Stimulated activated CD4-positive, alpha-beta T cell treated with anti-CD3 and anti-CD28 coated beads, Interleukin-2, amount 100 ng/mL, for 24 hours (primary cell): ENCODE measurements at places on chromosomes 16 and 17.

DNA sequence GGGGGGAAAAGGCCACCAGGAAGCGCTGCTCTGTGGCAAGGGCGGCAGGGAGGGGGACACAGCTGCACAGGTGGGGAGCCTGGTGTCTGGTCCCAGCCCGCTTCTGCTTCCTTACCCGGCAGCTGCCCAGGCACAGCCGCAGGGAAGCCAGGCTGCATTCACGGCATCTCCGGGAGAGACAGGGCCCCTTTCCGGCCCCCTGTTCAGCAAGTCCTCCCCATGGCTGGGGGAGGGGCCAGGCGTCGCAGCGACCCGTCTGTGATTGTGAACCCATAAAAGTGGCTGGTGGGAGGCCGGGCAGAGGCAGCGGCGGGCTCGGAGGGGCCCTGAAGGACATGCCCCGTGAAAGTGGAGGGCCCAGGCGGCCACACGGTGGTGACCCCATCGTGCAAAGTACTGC, 28.7 kb downstream of the SOX8 start:
- DNase-seq, result no peak

DNA sequence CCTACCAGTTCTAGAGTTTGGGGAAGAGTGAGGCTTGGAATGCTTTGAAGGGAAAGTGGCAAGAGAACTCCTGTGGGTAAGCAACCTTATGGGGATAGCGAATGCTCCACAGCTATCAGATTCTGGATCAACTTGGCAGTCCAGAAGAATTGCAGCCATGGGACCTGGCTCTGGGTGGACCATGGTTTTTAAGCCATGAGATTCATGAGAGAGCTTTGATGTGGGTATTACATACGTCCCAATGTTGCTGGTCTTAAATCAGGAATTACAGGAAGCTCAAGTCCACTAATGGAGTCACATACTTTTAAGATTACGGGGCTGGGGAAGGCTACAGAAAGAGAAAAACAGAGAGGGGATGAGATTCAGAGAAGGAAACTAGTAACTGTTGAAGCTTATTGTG, 142.5 kb upstream of the ELAC2 start:
- no peak for DNase-seq

GRCh38 chr16:58451945-58452401, 48.0 kb upstream of the NDRG4 start:
- DNase-seq, result no peak

DNA sequence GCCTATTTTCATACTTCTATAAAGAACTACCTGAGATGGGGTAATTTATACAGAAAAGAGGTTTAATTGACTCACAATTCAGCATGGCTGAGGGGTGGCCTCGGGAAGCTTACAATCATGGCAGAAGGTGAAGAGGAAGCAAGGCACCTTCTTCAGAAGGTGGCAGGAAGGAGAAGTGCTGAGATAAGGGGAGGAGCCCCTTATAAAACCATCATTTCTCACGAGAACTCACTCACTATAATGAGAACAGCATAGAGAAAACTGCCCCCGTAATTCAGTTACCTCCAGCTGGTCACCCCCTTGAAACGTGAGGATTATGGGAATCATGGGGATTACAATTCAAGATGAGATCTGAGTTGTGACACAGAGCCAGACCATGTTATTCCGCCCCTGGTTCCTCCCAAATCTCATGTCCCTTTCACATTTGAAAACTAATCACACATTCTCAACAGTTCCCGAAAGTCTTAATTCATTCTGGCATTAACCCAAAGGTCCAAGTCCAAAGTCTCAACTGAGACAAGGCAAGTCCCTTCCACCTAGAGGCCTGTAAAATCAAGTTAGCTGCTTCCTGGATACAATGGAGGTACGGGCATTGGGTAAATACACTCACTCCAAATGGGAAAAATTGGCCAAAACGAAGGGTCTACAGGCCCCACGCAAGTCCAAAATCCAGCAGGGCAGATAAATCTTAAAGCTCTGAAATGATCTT, 237.7 kb downstream of the CDH13 start:
- DNase-seq, result no peak

GRCh38 chr17:77493238-77493820, 352.6 kb downstream of the SEC14L1 start:
- no peak for DNase-seq

- DNase-seq, result no peak
Measured at GRCh38 chr16:78629173-78629572, 529.7 kb downstream of the WWOX start.

DNA sequence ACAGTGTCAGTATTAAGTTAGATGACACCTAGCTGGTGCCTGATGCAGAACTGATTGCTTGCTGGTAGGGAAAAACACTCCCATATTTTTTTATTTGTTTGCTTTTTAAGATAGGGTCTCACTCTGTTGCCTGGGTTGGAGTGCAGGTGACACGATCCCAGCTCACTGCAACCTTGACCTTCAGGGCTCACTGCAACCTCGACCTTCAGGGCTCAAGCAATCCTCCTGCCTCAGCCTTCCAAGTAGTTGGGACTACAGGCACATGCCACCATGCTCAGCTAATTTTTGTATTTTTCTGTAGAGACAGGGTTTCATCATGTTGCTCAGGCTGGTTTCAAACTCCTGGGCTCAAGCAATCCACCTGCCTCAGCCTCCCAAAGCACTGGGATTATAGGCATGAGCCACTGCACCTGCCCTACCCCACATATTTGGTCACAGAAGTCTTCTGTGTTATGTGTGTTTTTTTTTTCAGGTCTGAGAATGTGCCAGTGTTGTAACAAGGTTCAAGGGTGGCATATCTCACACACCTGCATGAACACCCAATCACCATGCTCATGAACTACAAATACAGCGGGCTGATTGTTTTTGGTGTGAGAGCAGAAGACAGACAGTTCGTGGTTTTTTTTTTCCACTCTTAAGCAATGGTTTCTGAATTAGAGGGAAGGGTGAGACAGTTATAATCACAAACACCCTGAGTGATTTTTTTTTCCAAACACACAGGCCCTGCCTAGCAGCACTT, 22.8 kb downstream of the SPAG9 start:
- DNase-seq, result no peak

DNA sequence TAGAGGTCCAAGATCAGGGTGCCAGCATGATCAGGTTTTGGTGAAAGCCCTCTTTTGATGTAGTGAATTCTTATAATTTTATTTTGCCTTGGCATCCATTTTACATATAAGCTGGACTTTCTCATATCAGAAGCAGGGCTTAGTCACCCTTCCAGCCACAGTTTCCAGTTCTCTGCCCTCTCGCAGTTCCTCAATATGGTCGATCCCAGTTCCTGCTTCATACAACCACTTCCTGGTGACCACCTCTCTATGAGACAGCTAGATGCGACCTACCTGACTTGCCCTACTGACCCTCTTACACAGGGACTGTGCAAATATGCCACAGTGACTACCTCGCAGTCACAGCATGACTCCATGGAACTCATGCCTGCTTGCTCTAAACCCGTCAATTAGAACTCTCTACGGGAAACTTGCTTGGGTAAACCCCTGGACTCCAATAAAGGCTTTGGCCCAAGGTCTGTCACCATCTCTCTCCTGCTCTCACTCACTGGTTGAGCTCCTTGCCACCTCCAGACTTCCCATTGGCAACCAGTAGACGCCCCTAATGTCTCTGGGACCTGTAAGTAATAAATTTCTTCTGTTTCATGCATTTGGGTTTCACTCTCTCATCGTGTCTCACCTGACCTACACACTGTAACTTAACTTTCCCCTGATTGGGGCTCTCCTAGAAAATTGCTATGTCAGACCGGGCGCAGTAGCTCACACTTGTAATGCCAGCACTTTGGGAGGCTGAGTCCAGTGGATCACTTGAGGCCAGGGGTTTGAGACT, 21.4 kb downstream of the CD300LG start:
- DNase-seq, result no peak

DNA sequence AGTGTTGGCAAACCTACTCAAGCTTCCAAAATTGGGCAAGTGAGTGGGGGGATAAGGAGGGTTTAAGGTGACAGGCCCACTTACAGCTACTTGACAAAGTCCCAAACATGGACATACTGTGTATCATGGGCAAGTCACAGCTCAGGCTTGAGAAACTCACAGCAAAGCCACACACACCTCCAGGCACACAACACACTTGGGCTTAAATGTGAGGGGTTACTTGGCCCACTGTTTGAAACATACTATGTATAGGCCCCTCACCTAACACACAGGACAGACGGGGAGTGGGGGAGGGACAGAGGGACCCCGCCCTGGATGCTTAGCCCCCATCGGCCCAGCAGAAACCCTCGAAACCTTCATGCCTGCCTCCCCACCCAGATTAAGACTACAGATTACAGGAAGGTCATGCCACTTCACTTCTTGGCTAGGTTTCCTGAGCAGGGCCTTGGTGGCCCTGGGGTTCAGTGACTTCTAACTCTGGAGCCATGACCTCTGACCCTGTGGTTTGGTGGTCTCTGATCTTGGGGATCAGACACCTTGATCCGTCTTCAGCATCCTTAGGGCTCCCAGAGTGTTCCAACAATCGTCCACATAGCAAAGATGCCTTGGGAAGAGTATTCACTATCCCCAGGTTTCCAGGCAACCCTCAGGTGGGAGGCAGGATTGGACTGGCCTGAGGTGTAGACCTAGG, 2.3 kb upstream of the SAMD14 start:
- no peak for DNase-seq

GRCh38 chr16:46713634-46714033, 24.2 kb downstream of the ORC6 start:
- no peak for DNase-seq

DNA sequence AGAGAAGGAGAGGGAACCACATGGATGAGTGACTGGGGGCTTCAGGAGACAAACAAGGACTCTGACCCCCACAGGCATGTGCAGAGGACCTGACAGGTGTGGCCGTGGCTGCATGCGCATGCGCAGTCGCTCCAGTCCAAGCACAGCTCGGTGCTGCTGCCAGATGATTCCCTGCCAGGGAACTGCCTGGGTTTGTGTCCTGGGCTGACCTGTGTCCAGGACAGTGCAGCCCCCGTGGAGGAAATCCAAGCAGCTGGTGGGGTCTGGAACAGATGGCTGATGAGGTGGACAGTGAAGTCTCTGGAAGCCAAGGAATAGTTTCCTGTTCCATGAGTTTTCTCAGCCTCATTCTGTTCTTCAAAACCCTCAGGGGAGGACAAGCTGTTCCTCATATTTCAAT, 27.3 kb downstream of the LASP1 start:
- no peak for DNase-seq

DNA sequence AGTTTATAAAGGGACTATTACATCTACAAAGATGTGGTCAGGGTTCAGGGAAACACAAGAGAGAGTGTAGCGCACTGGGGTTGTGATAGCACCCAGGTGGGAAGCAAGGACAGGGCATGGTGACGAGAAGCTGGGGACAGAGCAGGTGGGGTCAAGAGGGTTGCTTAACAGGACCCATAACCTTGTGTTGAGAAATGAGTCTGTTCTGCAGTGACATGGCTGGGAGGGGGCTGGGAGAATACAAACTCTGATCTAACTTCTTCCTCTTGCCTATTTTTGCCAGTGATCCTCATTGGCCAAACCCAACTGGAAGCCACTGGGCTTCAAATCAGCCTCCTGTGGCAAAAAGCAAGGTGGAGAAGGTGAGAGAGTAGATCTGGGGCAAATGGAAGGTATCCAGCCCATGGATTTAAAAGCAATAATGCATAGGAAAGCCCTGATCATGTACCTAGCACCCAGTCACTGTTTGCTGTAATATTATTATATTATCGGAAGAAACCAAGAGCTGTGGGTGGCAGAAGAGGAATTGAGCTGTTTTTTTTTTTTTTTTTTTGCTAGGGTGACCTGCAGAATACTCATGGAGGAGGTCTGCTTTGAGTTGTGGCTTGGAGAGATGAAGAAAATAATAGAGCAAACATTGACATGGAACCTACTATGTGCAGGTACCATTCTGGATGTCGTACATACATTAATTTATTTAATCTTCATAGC, 76.9 kb upstream of the ZFHX3 start:
- DNase-seq, result no peak

DNA sequence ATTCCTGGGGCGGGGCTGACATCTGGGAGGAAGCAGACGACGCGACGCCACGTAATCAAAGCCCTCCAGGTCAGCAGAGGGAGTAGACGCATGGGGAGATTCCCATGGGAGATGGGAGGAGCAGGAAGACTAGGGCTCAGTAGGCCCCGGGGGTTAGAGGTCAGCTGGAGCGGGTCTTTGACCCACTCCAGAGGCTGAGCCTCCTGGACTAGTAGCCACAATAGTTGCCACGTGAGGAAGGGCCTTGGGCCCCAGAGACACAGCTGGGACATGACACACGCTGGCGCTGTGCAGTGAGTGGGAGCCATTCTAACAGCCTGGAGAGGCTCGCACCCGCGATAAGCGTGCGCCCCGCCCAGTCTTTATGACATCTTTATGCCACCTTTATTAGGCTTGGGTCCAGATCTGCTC, 95.7 kb upstream of the AMZ2 start:
- DNase-seq, result no peak

DNA sequence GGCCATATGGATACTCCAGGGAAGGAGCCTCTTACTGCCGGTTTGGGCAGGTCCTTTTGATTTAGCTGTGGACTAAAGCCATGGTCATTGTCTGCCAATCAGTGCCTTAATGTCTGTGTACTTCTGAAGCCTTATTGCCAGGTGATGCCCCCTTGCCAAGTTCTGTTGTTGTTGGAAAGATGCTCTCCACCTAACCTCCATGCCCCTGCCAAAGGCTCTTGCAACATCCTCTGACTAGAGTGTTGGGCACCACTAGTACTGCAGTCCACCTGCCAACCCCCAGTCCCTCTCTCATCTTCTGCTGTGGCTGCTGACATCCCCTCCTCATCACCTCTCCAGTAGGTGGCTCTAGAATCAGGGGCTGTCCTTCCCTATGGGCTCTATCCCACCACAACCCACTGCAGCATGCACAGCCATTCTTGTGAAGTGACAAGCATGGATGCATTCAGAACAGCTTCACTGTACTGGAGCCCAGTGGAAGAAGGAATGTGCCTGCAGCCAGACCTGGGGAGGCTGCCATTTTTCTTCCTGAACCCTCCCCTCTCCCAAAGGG, 375.3 kb upstream of the CDH5 start:
- no peak for DNase-seq

GRCh38 chr17:14831491-14831890, 433.6 kb downstream of the PMP22 start:
- DNase-seq, result no peak

DNA sequence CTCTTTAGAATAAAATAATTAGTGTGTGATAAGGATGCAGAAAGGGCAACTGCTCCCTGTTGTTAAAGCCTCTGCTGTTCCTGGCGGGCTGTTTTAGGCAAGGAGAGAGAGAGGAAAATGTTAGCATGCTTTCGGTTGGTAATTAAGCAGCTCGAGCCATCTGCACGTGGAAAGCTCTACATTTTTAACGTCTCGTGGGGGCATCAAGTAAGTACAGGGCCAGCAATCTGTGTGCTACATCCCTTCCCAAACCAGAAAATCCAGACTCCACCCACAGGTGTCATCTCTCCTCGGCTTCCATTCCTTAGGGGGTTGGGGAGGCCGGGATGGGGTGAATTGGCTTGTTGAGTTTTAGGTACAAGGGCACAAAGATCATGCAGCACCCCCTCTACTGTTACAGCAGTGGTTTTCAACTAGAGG, 62.4 kb upstream of the MARCHF10 start:
- DNase-seq, result no peak
